ENCODE measurements at places on chromosomes 12 and 14.
A peak's percentile ranks its signal among the peaks of the same experiment; 100 is the strongest.

- no peak for DNase-seq
These were observed 132.1 kb downstream of the SLC5A8 start for GRCh38 chr12:101077791-101078528.

DNA sequence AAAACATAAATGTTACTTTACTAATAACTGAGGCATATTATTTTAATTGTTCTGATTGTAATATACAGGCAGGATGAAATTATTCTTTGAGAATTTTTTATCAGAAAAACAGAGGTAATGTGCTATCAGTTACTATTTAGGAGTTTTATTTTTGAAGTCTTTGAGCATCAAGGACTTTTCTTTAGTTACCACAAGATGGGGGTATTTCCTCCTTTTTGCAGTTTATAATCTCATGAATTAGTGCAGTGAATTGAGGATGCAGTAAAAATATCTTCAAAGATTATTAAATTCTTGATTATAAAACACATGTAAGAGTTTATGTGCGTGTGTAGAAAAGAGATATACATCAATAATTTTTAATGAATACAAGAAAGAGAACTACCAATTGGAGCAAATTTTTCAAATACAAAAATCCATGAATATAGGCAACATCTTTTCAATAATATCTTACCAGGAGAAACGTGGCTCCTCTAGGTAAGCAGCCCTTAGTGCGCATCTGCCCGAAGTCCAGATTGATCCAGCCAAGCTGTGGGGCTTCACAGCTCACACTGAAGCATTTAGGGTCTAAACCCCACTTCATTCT is 71.6 kb downstream of the ERGIC2 start:
- DNase-seq, result peak; percentile 2

- DNase-seq, result no peak
These were observed 112.2 kb upstream of the DIO3 start for GRCh38 chr14:101449114-101449513.

- DNase-seq, result no peak
These were observed 3.0 kb downstream of the PAWR start for GRCh38 chr12:79687711-79688260.

- DNase-seq, result no peak
These were observed 11.3 kb downstream of the SELPLG start for GRCh38 chr12:108622421-108622820.

DNA sequence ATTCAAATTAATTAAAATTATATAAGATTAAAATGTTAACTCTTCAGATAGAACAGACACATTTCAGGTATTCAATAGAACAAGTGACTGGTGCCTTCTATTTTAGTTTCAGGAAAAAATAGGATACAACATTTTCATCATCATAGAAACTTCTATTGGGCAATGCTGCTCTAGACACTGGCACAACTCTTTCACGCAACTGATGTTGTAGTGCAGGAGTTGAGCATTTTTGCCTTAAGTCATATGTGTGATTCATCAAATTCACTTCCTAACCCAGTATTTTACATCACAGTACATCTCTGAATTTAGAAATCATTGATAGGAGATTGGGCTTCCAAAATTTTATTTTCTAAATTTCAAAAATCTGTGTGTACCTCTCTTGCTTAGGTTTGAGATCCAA is 215.4 kb upstream of the DIO2 start:
- no peak for DNase-seq

GRCh38 chr12:65853489-65854157 is 29.3 kb downstream of the HMGA2 start:
- DNase-seq, result no peak

DNA sequence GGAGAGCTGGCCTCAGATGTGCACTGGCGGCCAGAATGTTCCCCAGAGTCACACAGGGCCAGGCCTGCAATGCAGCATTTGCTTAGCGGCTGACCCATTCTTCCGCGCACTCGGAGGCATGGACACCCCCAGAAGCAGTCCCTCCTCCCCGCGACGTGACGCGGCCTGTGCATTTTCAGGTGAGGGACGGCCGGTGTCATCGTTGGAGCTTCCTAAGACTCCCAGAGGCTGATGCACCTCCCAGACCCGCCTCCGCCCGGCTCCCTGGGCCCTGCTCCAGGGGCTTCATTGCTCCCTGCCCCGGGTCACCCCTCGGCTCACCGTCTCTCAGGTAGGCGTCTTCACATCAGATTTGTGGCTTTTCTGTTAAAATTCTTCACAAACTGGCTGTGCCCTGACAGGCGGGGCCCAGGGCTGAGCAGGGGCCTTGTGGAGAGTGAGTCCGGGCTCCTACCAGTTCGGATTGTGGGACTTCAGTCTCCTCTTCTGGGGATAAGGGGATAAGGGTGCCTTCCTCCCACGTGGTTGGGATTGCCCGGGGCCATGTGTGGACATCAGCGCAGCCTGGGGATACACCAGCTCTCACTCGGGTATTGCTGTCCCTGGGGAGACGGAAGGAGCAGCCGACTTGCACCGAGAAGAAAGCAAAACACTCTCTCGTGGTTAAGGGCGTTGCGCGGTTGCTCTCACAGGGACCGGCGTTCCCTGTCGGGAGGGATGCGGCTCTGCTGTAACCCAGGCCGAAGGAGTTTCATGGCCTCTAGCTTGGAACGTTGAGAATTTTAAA is 249.1 kb downstream of the ADGRD1 start:
- no peak for DNase-seq

GRCh38 chr14:57707219-57707618 is 158.7 kb downstream of the SLC35F4 start:
- no peak for DNase-seq

DNA sequence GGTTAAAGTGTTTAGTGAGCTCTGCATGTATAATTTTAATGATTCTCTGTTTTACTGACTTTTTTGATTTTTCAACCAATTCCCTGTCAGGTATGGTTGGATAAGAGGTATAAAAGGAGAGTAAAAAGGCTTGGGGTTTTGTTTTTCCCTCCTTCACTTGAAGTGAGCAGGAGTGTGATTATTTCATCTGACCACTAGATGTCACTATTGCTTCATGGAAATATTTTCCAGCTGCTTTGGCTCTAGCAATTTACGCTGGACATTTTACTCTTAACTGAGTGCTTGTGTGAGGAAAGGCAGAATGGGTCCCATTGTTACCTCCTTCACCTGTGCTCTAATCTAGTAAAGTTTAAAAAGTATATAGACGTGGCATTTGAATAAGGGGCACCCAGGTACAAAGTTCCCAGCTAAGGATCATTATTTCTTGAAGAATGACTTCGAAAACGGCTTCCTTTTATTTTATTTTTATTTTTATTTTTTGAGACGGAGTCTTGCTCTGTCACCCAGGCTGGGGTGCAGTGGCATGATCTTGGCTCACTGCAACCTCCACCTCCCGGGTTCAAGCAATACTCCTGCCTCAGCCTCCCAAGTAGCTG is 66.5 kb downstream of the TBC1D30 start:
- peak; percentile 57 for DNase-seq

- DNase-seq, result no peak
These were observed 354.0 kb downstream of the NRXN3 start for GRCh38 chr14:78524196-78524595.

DNA sequence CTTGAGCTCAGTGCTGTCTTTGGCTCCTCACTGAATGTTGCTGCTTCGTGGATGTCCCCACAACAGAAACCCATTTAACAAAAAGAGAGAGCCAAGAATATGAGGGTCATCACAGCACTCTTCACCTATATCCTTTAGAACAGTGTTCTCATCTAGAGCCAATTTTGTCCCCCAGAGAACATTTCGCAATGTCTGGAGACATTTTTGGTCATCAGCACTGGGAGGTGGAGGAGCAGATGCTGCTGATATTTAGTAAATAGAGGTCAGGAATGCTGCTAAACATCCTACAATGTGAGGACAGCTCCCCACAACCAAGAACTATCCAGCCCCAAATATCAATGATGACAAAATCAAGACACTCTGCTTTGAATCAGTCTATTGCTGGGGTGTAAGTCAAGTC is 92.5 kb downstream of the BBS10 start:
- no peak for DNase-seq

GRCh38 chr12:573232-573631 is 90.0 kb downstream of the NINJ2 start:
- no peak for DNase-seq

- DNase-seq, result peak; percentile 51
These were observed 121.9 kb downstream of the PIK3C2G start for GRCh38 chr12:18383203-18383602.
